ENCODE measurements at places on chromosomes 16 and 17. TPM values are rescaled to one million over a fixed set of nuclear protein-coding genes. Genes with fewer than 3 reads are reported as not detected.

GRCh38 chr16:69138608-69139007 lies 6.2 kb downstream of the UTP4 start:
- H3K27me3 ChIP-seq, result no peaks in the 10 kb centered on the region
- no peak for DNase-seq
- H3K4me3 ChIP-seq, result no peak overlapping the region
- H3K27ac ChIP-seq, result no peak overlapping the region

DNA sequence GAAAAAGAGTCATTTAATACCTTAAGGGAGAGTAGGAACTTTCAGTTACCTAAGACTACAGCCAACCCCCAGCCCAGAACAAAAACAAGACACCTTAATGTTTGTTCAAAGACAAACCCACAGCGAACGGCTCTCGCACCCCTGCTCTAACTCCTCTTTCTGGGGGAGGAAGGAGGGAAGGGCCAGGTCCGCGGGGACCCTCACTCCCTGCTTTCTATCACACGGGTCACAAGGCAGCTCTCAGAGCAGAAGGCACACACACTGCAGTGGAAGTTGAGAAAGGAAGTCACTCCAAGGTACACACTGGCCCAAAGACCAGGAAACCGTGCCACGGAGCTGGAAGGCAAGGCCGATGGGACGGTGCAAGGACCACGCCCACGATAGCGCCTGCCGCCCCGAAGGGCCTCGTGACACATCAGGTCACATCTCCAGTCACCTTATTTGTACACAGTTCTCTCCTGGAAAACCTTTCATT lies 10.0 kb downstream of the LITAFD start:
- H3K4me1 ChIP-seq, result no peaks in the 10 kb centered on the region
- no peaks in the 10 kb centered on the region for H3K27me3 ChIP-seq
- peaks cover 78% of the 10 kb centered on the region for H3K36me3 ChIP-seq
- no peak overlapping the region for H3K4me3 ChIP-seq

Gene SLC25A11
- total RNA-seq, result 59.9 TPM

DNA sequence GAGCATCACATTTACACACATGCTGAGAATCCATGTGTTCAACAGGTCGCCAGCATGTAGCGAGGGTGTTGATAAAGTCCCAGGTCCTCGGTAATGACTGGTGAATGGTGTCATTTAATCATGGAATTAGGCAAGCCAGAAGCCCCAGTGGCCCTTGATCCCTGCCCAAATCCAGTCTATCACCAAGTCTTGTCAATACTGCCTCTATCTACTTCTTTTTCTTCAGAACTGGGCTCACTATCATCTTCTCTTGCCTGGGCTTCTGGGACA lies 31.3 kb upstream of the MED13 start:
- H3K27me3 ChIP-seq, result no peaks in the 10 kb centered on the region
- H3K4me1 ChIP-seq, result no peaks in the 10 kb centered on the region
- H3K4me3 ChIP-seq, result no peak overlapping the region
- no peak for DNase-seq
- no peaks in the 10 kb centered on the region for H3K36me3 ChIP-seq

DNA sequence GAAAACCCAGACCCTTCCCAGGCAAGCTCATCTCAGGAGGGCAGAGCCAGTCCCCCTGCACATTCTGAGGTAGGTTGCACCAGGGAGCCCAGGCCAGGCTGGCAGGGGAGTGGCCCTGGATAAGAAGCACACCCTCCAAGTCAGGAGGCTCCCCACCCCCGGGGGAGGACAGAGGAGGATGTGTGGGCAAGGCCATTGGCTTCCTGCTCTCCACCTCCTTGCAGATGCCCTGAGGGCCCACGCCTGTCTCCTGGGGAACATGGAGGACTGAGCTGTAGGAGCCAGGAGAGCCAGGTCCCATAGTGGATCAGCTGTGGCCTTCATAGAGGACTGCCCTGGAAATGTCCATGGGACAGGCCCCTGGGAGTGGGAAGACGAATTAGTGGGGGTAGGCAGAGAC lies 126.7 kb downstream of the IRF8 start:
- H3K27me3 ChIP-seq, result peaks cover 12% of the 10 kb centered on the region
- no peak overlapping the region for H3K27ac ChIP-seq
- H3K4me3 ChIP-seq, result no peak overlapping the region
- H3K36me3 ChIP-seq, result no peaks in the 10 kb centered on the region
- DNase-seq, result no peak

Gene TP53TG3
- total RNA-seq, result not detected

DNA sequence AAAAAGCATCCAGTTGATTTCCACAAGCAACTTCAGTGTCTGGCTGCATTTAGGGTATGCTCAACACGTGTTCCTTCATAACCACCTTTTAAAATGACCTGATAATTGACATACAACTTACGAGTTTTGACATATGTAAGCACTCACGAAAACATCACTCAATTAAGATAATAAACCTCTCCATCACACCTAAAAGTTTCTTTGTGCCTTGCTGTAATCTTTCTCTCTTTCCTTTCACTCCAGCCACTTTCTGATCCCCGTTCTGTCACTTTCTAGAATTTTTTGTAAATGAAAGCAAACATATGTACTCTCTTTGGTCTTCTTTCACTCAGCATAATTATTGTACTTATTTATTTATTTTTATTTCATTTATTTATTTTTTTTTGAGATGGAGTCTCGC lies 20.7 kb upstream of the UBE2G1 start:
- no peak for DNase-seq
- H3K27ac ChIP-seq, result no peak overlapping the region
- no peaks in the 10 kb centered on the region for H3K27me3 ChIP-seq
- no peaks in the 10 kb centered on the region for H3K4me1 ChIP-seq
- H3K4me3 ChIP-seq, result no peak overlapping the region
- no peaks in the 10 kb centered on the region for H3K36me3 ChIP-seq

Gene ACSM5
- total RNA-seq, result 4.3 TPM

- no peaks in the 10 kb centered on the region for H3K27me3 ChIP-seq
- peak; percentile 91 for DNase-seq
- H3K4me1 ChIP-seq, result peaks cover 34% of the 10 kb centered on the region
- H3K36me3 ChIP-seq, result peaks cover 27% of the 10 kb centered on the region
Measured at GRCh38 chr16:16021988-16022682, 72.7 kb downstream of the ABCC1 start.

- no peak overlapping the region for H3K27ac ChIP-seq
- DNase-seq, result peak; percentile 41
- H3K4me3 ChIP-seq, result no peak overlapping the region
- no peaks in the 10 kb centered on the region for H3K27me3 ChIP-seq
- H3K36me3 ChIP-seq, result peaks cover 28% of the 10 kb centered on the region
- peaks cover 10% of the 10 kb centered on the region for H3K4me1 ChIP-seq
Measured at GRCh38 chr16:87326151-87326571, 9.0 kb upstream of the C16orf95 start.

GRCh38 chr17:55294042-55294751 lies 29.4 kb downstream of the HLF start:
- no peaks in the 10 kb centered on the region for H3K36me3 ChIP-seq
- H3K4me1 ChIP-seq, result peaks cover 11% of the 10 kb centered on the region
- H3K27me3 ChIP-seq, result no peaks in the 10 kb centered on the region
- no peak overlapping the region for H3K4me3 ChIP-seq

Gene PDILT
- total RNA-seq, result not detected

Data from lower lobe of right lung (tissue), 2 donors.